ENCODE measurements at places on chromosomes 5 and 9. TPM values are rescaled to one million over a fixed set of nuclear protein-coding genes. Genes with fewer than 3 reads are reported as not detected.

The CCNI2 gene
- not detected for total RNA-seq

The ZBTB34 gene
- 9.2 TPM for total RNA-seq

DNA sequence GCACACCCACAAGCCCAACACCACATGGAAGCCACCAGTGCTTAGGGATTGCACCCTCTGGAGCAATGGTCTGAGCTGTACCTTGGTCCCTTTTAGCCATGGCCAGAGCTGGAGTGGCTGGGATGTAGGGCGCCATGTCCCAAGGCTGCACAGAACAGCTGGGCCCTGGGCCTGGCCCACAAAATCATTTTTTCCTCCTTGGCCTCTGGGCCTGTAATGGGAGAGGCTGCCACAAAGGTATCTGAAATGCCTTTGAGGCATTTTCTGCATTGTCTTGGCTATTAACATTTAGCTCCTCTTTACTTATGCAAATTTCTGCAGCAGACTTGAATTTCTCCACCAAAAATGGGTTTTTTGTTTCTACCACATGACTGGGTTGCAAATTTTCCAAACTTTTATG lies 117.6 kb downstream of the SPOCK1 start:
- no peak for DNase-seq
- no peaks in the 10 kb centered on the region for H3K36me3 ChIP-seq
- H3K27ac ChIP-seq: no peak overlapping the region
- H3K4me1 ChIP-seq: no peaks in the 10 kb centered on the region
- peaks cover 3% of the 10 kb centered on the region for H3K27me3 ChIP-seq
- H3K4me3 ChIP-seq: no peak overlapping the region

GRCh38 chr5:180290568-180291233 lies 1.2 kb downstream of the MAPK9 start:
- no peaks in the 10 kb centered on the region for H3K27me3 ChIP-seq
- peak overlapping the region; percentile 100 for H3K4me3 ChIP-seq
- no peak overlapping the region for H3K27ac ChIP-seq

DNA sequence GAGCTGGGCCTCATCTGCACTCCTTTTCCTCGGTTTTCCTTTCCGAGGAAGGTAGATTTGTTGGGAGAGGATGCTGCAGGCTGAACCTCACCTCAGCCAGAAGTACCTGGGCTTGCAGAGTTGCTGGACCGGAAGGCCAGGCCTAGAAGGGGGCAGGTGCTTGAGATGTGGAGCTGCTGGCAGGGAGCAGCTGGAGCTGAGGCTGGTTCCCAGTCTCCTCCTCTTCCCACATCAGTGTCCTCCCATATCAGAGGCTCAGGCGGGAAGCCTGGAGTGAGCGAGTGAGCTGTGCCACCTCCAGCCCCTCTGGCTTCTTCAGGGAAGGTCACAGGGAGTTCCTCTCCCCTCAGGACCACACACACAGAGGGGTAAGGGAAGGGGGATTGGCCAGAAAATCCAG lies 259.4 kb downstream of the GADD45G start:
- H3K36me3 ChIP-seq: no peaks in the 10 kb centered on the region
- no peak overlapping the region for H3K27ac ChIP-seq
- no peak for DNase-seq

DNA sequence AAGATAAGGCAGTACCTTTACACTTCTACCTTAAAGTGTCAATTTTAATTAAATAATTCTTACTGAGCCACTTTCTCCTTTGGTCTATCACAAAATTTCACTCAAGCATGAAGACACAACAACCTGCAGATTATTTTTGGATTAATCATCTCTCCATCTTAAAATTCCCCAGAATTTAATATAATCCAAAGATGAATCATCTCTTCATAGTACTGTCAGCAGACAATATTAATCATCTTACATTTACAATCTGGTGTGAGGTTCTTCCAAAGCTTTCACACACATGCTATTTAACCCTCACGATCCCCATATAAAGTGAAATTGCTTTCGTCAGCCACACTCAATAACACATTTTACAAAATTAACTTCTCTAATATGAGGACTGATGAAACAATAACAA lies 43.0 kb downstream of the LHFPL2 start:
- no peaks in the 10 kb centered on the region for H3K4me1 ChIP-seq
- H3K27me3 ChIP-seq: no peaks in the 10 kb centered on the region
- DNase-seq: no peak
- no peak overlapping the region for H3K27ac ChIP-seq
- H3K4me3 ChIP-seq: no peak overlapping the region

DNA sequence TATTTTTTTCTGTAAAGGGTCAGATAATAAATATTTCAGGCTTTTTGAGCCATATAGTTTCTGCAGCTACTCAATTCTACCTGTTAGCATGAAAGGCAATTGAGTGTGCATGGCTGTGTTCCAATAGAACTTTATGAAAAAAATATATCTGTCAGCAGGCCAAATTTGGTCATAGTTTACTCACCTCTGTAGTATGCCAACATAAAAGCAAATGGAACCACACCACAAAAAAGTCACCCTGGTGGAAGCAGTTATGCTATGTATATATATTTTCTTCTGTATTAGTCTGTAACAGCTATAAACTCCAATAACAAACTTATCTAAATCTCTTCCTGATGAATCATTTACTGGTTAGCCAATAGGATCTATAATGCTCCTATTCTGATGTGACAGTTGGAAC lies 3.4 kb downstream of the SLC38A9 start:
- no peak overlapping the region for H3K4me3 ChIP-seq
- no peaks in the 10 kb centered on the region for H3K36me3 ChIP-seq
- H3K27me3 ChIP-seq: no peaks in the 10 kb centered on the region
- no peaks in the 10 kb centered on the region for H3K4me1 ChIP-seq
- no peak for DNase-seq
- no peak overlapping the region for H3K27ac ChIP-seq

GRCh38 chr9:91162784-91163443 lies 198.8 kb downstream of the AUH start:
- DNase-seq: no peak
- H3K27me3 ChIP-seq: no peaks in the 10 kb centered on the region
- H3K4me1 ChIP-seq: no peaks in the 10 kb centered on the region
- H3K27ac ChIP-seq: peak overlapping the region; percentile 13

DNA sequence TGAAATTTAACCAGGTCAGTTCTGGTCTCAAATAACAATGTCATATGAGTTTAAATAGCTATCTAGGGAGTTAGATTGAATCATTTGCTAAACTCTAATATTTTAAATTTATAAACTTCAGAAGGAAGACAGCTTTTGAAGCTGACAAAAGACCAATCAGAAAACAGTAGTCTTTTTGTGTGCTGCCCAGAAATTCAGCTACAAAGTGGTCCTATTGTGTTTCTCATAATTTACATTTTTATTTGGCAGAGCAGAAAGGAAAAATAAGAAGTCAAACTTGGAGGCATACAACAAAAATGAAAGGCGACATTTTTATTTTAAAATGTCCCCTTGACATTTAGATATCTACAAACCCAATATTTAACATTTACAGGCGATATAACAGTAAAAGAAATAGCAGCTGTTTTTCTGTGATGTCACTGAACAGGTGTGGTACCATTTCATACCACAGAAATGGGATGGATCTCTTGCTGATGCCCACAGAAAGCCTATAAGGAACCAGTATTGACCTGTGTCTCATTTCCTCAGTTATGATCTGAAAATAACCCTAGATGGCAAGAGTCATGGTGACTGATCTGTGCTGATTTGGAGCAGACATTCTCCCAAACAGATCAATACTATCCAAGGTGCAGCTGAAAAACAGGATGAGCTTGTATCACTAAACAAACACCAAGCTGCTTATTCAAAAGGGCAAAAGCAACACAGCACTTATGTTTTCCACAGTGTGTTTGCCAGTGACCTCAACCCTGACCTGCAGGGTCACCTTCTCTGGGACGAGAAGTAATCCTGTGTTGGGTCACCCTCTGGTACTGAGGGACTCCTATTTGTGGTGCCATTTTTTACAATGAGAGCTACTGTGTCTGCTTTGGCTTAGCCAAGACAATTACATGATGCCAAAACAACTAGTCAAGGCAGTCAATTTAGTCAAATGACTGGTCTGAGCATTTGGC lies 3.6 kb upstream of the FST start:
- DNase-seq: no peak
- H3K27ac ChIP-seq: no peak overlapping the region

GRCh38 chr9:107546859-107547258 lies 57.3 kb upstream of the KLF4 start:
- no peak for DNase-seq
- no peaks in the 10 kb centered on the region for H3K36me3 ChIP-seq
- H3K4me1 ChIP-seq: no peaks in the 10 kb centered on the region
- no peak overlapping the region for H3K4me3 ChIP-seq
- no peak overlapping the region for H3K27ac ChIP-seq

- H3K27ac ChIP-seq: no peak overlapping the region
- no peak overlapping the region for H3K4me3 ChIP-seq
- no peaks in the 10 kb centered on the region for H3K27me3 ChIP-seq
- H3K36me3 ChIP-seq: no peaks in the 10 kb centered on the region
- no peaks in the 10 kb centered on the region for H3K4me1 ChIP-seq
These were observed 33.3 kb downstream of the NKX2-5 start for GRCh38 chr5:173201636-173202265.
